ENCODE measurements at places on chromosomes 16 and 17. TPM values are rescaled to one million over a fixed set of nuclear protein-coding genes. Genes with fewer than 3 reads are reported as not detected.

- DNase-seq, result no peak
These were observed 7.6 kb downstream of the UBALD2 start for GRCh38 chr17:76272541-76273444.

DNA sequence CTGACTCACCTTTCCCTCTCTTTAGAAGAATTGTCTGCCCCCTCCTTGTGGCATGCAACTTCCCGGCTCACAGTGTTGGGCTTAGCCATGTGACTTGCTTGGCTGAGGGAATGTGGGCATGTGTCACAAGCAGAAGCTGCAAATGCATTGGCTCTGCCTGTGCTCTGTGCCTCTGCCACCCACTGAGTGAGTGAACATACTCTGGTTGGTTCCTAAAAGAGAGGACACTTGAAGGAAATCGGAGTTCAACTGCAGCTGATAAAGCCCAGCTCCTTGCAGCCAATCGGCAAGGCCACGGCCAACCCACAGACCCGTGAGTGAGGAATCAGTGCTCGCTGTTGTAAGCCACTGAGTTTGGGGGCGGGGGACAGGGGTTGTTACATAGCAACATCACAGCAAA lies 10.9 kb upstream of the GINS2 start:
- no peak for DNase-seq

DNA sequence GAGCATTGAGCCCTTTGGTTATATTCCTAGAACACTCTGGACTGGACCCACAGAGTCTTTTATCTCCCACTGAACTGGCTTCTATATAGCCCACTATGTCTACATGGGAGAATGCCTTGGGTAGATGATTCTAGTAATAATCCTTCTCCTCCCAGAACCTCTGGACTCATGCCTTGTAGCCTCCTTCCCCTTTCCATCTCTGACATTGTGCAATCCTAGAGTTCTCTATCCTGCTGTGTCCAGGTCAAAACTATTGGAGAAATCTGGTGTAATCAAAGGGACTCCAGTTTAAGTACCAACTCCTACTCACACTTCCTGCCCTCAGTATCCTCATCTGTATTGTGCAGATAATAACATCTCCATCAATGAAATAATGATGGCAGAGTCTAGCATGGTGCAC lies 9.1 kb downstream of the RCVRN start:
- DNase-seq, result no peak

GRCh38 chr17:9146064-9146463 lies 124.8 kb downstream of the NTN1 start:
- DNase-seq, result no peak

DNA sequence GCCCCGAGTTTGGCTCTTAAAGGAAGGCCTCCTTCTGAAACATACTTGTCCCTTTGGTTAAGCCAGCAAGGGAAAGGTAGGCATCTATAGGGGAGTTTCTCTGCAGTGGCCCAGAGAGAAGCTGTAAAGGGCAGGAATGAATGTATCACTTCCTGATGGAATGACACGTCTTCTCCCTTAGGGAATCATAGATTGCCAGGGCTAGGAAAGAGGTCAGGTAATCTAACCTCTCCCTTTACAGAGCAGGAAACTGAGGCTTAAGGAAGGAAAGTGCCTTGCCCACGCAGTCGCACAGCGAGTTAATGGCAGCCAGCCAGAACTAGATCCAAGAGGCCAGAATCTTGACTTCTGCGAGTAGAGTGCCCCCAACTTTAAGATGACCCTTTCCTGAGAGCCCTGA lies 66.1 kb downstream of the NEUROD2 start:
- no peak for DNase-seq

DNA sequence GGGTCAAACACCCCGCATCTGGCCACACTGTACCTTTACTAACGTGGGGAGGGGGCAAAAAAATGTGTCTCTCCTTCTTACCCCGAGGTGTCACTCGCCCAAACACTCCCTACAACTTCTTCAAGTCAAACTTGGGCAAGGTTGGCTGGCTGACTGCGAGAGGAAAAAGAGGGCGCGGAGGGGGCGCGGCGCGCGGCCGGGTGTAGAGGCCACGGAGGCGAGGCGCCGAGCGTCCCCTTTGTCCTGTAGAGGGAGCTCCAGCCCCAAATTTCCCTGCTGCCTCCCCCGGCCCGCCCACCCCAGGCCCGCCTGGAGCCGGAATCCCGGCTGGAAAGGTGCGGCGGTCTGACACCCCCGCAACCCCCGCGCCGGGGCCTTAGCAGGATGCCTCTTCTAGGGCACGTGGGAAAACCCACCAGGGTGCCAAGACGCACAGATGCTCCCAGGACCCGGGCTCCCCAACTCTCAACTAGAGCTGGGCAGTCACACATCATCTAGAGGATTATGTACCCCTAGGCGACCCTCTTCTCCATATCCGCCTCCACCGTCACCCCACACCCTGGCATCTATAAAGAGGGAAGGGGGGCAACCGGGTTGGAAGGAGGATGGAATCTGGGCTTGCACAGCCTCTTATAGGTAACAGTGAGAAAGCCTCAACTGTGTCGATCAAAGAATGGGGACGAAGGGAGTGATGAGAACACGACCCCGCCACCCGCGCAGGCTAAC lies 4.2 kb downstream of the IRX3 start:
- peak; percentile 53 for DNase-seq

Gene RCVRN
- not detected for total RNA-seq

Gene RNF43
- total RNA-seq, result 38.5 TPM

Gene GPR179
- 0.03 TPM for total RNA-seq

Gene FMNL1
- total RNA-seq, result 6.8 TPM

- peak; percentile 73 for DNase-seq
These were observed 20.5 kb downstream of the CDC42EP4 start for GRCh38 chr17:73291260-73291801.

DNA sequence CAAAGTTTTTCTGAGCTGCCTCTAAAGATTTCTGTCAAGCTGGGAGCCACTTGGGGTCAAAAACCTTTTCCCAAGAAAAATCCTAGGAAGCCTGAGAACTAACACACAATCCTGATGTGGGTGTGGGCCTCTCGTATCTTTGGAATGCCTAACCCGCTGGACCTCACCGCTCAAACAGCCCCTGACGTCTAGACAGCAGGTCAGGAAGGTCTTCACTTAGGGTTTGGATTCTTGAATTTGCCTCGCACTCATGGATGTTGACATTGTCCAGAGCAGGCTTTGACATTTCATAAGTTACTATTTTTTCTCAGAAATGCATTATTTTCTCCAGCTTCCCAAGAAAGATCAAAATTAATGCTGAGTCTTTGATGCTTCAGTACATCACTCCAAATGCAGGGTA lies 18.9 kb downstream of the TEX2 start:
- no peak for DNase-seq

Gene PLCD3
- total RNA-seq, result 300 TPM

GRCh38 chr16:75445298-75445697 lies 12.0 kb upstream of the CFDP1 start:
- no peak for DNase-seq

DNA sequence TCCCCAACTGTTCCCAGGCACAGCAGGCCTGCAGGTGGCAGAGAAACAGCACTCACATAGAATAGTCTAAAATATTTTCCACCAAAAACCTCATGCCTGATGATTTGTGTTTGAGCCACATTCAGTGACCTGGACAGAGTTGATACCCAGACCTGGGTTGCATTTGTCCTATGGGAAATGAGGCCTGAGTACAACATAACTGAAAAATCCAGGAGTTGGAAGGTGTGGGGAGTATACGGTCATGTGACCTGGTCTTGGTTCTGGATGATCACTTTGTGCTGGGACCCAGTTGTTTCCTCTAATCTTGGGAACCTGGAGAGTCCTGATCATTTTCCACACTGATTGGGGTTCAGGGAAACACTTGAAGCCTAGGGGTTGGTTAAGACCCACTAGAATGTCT lies 200.3 kb upstream of the MPHOSPH6 start:
- no peak for DNase-seq

- DNase-seq, result peak; percentile 94
These were observed 12.4 kb downstream of the ATP5PD start for GRCh38 chr17:75034236-75034908.

DNA sequence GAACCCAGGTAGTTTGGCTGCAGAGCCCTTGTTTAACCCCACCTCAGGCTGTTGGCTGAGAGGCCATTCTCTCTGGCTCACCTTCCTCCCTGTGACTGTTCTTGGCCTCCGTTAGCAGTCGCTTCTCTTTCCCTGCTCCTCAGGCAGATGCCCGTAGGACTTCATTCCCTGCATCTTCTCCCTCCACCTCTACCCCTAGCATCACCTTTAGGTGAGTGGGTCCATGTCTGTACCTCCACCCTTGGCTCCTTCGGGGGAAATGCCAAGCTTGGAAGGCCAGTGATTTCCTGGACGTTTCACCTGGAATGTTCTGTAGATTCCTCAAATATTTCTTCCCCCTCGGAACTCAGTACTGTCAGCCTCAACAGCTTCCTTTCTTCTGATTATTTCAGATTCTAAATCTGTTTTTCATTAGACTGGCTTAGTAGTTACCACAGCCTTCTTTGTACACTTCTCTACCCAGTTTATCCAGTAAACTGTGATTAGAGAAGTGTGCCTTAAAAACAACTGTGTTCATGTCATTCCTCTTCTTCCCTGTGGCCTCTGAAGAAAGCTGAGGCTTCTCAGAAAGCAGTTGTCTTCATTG lies 227.9 kb downstream of the MSI2 start:
- DNase-seq, result no peak

DNA sequence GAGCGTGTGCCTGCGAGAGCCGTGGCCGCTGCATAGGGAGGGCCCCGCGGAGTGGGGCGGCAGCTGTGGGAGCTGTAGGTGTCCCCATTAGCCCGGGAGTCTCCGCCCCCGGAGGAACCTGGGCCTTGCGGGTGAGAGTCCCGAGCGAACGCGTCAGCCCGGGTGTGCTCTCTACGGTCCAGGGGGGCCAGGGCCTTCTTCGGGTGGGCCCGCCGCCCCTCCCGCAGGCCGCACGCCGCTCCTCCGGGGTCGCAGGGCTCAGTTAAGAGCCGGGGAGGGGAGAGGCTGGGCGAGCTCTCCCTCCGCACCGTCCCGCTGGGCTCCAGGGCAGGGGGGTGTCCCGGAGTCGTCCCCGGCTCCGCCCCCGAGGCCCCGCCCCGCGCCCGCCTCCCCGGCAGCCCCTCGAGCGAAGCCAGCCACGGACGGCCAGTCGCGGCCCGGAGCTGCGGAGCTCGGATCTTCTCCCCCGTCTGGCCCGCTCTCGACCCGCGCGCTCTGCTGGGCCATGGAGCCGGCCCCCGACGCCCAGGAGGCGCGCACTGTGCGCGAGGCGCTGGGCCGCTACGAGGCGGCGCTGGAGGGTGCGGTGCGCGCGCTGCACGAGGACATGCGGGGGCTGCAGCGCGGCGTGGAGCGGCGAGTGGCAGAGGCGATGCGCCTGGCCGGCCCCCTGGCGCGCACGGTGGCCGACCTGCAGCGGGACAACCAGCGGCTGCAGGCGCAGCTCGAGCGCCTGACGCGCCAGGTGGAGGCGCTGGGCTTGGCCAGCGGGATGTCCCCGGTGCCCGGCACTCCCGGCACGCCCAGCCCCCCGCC lies at the start of gene SMTNL2:
Gene SMTNL2 (plus strand): TSS at position 429 of the 816 bp plus-strand sequence. CDS start 77 bp downstream, at position 506.
- peak; percentile 35 for DNase-seq

DNA sequence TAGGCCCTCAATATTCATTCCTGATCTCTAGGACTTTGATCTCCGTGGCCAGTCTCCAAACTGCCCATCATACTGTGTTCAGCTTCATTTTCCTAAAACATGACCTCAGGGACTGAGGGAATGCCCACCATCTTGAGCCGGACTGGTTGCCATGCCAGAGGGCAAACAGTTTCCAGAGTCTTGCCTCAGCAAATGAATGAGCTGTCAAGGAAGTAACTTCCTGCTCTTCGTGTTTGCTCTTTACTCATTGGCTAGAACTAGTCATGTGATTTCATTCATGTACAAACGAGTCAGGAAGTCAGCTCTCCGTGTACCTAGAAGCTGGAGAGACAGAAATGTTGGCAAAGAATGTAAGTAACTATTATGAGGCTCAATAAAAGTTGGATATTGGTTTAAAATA lies 50.2 kb downstream of the ANKFN1 start:
- DNase-seq, result no peak

Gene GRB7
- 22.4 TPM for total RNA-seq

Gene GAS7
- 4.7 TPM for total RNA-seq

Gene ERN1
- 19.2 TPM for total RNA-seq

DNA sequence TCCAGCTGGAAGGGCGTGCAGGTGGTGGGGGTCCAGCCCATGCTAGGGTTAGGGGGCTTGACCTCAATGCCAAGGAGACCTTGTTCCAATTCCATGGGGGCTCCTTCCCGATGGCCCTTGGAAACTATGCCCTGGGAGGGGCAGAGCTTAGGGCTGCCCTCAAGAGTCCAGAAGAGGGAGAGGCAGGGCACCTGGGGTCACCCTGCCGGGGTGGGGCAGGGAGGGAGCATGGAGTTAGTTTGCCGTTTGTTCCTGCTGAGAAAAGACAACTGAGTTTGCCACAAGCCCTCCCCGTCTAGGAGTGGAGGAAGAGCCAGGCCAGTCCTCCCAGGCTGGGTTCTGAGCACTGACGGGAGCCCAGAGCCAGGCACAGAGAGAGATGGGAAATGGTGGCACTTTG lies 21.4 kb downstream of the MMP15 start:
- peak; percentile 35 for DNase-seq

DNA sequence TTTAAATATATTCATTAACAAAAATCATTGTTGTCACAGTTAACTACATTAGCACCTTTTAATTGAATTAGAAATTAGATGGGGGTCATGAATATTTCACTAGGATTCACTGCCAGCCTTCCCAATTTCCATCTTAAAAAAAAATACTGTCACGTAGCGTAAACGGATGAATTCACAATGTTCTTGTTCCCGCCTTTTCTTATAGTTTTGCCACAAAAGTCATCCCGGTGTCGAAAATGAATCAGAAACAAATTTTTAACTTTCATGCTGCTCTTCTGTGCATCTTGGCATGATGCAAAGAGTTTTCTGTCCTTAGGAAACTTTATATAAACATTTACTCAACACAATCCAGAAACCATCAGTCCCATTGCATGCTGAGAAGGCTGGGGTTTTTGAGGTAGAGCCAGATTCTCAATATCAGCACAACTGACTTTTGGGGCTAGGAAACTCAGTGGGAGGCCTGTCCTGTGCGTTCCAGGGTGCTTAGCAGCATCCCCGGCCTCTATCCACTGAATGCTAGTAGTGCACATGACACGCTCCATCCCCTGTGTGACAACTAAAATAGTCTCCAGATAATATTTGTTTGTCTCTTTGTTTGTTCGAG lies 252.9 kb upstream of the XYLT1 start:
- no peak for DNase-seq

DNA sequence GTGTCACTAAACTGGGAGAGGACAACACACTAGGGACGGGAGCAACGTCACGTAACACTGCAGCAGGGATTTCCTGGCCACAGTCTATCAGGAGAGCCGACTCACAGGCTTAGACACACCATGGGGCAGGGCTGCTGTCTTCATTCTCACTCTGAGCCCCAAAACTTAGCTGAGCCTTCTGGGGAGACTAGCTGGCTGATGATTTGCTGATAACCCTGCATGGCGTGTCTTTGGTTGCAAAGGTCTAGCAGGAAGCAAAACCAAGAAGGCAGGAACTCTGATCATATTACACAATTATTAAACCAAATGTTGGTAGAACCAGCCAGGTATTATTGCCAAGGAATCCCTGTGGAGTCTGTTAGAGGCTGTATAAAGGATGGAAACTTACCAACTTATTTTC lies 345.0 kb downstream of the SLC39A11 start:
- DNase-seq, result no peak

Gene ADAP2
- 5.6 TPM for total RNA-seq

Gene TBC1D3C
- total RNA-seq, result not detected

GRCh38 chr16:25135254-25135878 lies 23.8 kb downstream of the LCMT1 start:
- peak; percentile 63 for DNase-seq

- peak; percentile 32 for DNase-seq
These were observed 171.7 kb downstream of the ZFHX3 start for GRCh38 chr16:72876221-72876620.

Data from colonic mucosa (tissue), 4 donors.